ENCODE measurements at places on chromosomes 11 and 22. TPM values are rescaled to one million over a fixed set of nuclear protein-coding genes. Genes with fewer than 3 reads are reported as not detected.

MRGPRE gene
- polyA plus RNA-seq = not detected

SLC6A5 gene
- 0.14 TPM for polyA plus RNA-seq

MOGAT2 gene
- 1.6 TPM for polyA plus RNA-seq

GAL3ST3 gene
- polyA plus RNA-seq = 4.0 TPM

ZDHHC8 gene
- polyA plus RNA-seq = 33.7 TPM

CHRM1 gene
- 0.04 TPM for polyA plus RNA-seq

OR8A1 gene
- 0.03 TPM for polyA plus RNA-seq

VPREB1 gene
- polyA plus RNA-seq = 0.28 TPM

CDKN1C gene
- polyA plus RNA-seq = 79.2 TPM

DNA sequence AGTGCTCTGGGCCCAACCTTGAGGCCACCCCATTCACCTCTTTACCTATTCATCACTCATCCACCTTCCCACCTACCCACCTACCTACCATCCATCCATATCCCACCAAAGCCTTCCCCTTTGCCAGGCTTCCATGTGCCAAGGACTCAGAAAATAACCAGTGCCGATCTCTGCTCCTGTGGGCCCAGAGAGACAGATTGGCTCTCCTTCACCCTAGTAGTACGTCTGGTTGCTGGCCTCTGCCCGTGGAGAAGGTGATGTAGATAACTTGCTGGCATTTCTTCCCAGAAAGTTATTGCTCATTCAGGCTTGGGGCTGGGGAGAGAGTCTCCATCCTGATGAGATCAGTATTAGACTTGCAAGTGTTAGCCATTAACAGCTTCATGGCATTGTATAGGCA, 45.2 kb downstream of the NEU3 start:
- DNase-seq = no peak

GRCh38 chr11:34653851-34654482, 33.1 kb downstream of the EHF start:
- DNase-seq = no peak

GRCh38 chr22:49553518-49554295, 274.0 kb downstream of the BRD1 start:
- DNase-seq = peak; percentile 34

DNA sequence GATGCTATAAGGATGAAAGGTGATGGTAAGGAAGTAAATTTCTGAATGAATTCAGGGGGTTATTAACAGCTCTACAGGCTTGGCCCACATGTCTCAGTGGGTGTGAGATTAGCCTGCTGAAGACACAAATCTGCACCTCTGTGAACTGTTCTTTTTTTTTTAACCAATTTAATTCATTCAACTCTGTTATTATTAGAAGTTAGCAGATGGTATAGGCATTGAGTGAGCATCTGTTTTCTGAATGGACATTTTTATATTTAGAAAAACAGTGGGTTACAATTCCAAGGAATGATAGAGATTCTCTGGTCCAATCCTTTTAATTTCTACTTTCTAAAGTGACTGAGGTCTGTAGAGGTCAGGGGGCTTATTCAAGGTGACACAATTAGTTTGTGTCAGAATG, 122.0 kb upstream of the SORL1-AS1 start:
- DNase-seq = no peak

- DNase-seq = no peak
Measured at GRCh38 chr22:43880541-43880991, 11.2 kb downstream of the PNPLA5 start.

DNA sequence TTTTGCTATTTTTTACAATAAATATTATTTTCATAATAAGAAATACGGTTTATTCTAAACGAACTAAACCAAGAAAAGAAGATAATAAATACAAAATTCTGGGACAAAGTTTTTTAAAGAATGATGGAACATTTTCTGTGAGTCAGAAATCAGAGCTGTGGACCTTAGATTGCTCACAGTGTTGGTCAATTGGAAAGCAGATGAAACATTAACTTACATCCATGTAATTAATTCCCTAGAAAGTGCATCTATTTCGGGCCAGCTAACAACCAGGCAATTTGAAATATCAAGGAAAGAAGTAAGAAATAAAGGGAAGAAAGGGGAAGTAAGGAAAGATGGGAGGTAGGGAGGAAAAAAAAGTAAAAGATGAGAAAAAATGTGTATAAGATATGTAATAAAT, 1569.8 kb upstream of the TENM4 start:
- no peak for DNase-seq

GRCh38 chr11:69371731-69372588, 78.0 kb downstream of the MYEOV start:
- DNase-seq = no peak

DNA sequence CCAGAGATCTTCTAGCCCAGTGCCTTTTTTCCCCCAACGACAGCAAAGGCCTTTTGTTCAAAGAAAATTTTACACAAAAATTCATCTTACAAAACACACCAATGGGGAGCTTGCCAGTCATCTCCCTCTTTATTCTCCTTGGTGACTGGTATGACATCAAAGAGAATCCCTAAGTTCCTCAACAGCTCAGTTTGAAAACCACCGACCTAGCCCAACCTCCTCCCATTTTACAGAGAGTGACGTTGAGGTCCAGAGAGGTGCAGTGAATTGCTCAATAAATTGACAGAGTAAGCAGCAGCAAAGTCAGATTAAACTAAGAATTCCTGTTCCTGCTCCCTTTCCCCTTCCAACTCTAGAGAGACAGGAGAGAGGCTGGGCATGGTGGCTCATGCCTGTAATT, 7.8 kb downstream of the SLC43A3 start:
- no peak for DNase-seq

DNA sequence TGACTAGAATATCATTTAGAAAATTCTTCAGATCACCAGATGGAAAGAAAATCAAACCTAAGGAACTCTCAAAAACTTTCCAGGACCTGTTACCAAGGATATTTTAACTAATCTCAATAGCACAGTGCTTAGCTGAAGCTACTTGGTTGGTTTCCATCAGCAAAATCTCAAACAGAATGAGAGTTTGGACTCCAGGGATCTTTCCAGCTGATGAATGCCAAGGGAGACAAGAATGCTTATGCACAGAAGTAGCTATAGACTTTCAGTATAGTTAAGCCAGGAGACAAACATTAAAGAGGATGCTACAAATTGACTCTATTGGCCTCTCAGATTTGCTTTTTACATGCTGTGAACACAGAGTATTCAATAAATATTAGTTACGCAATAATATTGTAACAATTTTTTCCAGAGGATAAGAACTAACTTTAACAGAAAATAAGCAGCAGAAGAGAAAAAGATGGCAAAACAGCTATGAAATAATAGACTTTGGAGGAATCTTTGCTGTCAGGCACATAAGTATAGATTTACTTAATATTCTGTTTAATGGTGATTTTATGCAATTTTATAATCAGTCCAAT, 331.4 kb downstream of the DLG2 start:
- DNase-seq = no peak

DNA sequence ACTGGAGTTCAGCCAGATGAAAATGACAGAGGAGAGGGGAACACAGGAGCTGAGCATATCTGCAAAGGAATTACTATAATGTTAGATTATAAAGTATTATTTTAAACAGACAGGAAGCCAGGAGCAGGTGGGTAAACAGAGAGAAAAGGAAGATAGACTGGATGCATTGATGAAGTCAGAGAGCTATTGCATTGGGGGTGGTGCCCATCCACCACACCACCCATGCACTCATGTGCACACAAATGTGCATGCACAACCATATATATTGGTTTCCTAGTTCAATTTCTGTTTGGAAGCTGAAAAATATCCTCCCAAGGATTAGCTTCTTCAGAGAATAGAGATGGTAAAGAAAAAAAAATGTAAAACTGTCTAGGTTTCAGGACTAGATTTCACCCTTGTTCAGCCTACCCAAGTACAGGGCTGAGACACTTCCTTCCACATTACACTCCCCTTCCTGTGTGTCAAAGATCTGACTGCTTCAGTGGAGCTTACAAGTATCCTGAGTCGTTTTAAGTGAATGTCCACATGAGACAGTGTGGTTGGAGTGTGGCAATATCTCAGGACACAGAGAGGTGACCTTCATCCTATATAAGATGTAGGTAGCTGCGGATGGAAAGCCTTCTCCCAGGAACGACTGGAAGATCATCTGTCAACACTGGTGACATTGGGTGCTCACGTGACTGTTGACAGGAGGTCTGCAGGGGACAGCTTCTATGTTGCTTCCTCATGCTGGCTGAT, 12.2 kb upstream of the SMPD1 start:
- DNase-seq = no peak

GRCh38 chr11:124725719-124726105, 14.0 kb upstream of the NRGN start:
- DNase-seq = no peak

- DNase-seq = no peak
Measured at GRCh38 chr11:69986440-69986787, 91.7 kb upstream of the ANO1 start.

GRCh38 chr22:42919199-42919598, 62.1 kb upstream of the ARFGAP3 start:
- no peak for DNase-seq

GRCh38 chr22:22935546-22936157, 48.0 kb downstream of the IGLL5 start:
- DNase-seq = no peak

- no peak for DNase-seq
Measured at GRCh38 chr22:47105085-47105484, 342.6 kb downstream of the TBC1D22A start.

DNA sequence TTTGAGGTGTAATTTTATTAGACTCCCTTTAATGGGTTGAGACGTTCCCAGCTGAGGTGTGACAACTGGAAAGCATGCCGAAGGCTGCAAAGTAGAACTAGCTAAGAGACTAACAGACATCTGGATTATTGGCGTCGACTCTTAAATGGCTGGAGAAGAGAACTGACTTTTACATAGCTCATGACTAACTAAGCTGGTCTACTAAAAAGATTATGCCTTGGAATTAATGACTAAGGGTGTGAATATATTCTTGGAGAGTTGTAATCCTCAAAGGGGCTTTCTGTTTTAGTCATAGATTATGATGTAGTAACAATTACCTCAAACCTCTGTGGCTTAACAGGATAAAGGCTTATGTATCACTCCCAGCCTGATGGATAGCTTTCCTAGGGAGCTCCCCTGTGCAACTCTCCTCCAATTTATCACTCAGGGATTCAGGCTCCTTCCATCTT, 39.5 kb upstream of the SLC5A12 start:
- DNase-seq = no peak

- peak; percentile 17 for DNase-seq
Measured at GRCh38 chr11:20388096-20389055, 860 bp downstream of the PRMT3 start.

- DNase-seq = no peak
Measured at GRCh38 chr11:34665077-34665835, 44.4 kb downstream of the EHF start.

- DNase-seq = no peak
Measured at GRCh38 chr11:65223011-65223410, 38.8 kb upstream of the POLA2 start.

DNA sequence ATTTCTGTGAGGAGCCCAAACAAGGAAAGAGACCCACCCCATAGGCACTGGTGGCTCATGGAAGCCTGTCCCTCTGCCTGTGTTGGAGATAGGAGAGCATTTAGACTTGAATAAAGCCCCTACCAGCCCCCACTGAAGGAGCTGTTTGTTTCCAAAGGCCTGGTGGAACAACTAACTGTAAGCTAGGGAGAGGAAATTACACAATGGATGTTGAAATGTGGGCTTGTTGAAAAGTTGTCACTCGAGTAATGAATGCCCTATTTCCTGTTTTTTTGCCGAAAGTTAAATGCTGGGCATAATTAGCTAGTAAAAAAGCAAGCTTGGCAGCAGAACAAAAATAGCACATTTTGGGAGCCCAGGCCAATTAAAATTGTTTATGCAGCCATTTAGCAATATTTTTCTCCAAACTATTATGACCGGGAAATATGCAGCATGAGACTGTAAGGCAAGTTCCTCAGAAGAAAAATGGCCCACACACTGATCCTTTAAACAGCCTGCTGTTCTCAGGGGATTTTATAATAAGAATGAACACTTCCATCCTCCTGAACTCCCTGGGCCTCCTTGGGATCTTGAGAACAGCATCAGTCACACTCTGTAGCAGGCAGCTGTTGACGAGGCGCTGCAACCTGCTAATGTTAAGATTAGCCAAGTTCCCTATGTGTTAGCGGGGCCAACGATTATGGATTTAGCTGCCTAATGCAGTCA, 38.6 kb upstream of the LMO2 start:
- DNase-seq = peak; percentile 52

- DNase-seq = no peak
Measured at GRCh38 chr11:81495699-81496292, 1237.9 kb downstream of the FAM181B start.

DNA sequence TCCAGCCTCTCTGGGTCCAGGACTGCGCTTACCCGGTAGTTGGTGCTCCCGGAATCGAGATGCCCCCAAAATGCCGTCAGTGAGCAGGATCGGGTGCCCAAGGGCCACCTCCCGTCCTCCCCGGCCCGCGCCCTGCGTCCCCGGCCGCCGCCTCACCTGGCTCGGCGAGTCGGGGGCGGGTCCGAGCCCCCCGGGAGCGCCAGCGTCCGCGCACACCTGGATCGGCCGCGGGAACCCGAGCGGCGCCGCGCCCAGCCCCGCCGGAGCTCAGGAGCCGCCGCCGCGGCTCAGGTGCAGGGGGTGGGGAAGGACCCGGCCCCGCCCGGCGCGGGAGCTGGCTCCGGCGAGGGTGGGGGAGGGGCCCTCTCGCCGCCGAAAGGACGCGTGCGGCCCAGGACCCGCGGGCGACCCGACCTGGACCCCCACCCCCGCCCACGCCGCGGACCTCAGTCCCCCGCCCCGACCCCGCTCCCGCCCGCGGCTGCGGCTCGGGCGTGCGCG, at the start of gene SHANK2:
Gene SHANK2, minus strand, starts transcription at position 309 of the 501 bp plus-strand sequence. CDS start 105,251 bp downstream, outside the sequence.
- DNase-seq = no peak

- DNase-seq = no peak
Measured at GRCh38 chr22:49992921-49993648, 19.5 kb downstream of the IL17REL start.

Data from right renal cortex interstitium (tissue), 3 donors.